Cardiac muscle cell (in vitro differentiated cells and primary cell): ENCODE measurements at places on chromosomes 6 and 20. TPM values are rescaled to one million over a fixed set of nuclear protein-coding genes. Genes with fewer than 3 reads are reported as not detected.

GRCh38 chr20:33181482-33182093, 13.6 kb downstream of the BPIFA2 start:
- DNase-seq = no peak
- H3K4me1 ChIP-seq = no peaks in the 10 kb centered on the region
- no peaks in the 10 kb centered on the region for H3K36me3 ChIP-seq
- no peaks in the 10 kb centered on the region for H3K27me3 ChIP-seq
- no peak overlapping the region for H3K4me3 ChIP-seq

DNA sequence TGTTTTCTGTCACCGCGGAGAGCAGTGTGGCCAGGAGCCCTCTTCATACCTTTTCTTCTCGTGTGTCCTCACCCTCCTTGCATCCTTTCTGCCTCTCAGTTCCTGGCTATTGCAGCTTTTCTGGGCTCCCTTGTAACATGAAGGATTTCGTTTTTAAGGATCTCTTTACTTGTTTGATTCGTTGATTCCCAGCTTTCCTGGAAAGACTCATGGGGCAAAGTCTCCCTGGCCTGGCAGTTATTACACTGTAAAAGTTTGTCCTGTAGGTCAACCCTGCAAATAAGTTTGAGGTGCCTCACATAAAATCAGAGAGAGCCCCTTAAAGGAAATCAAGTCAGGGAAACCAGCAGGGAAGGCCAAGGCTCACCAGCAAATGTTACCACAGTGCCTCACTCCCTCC, 70.1 kb downstream of the ISM1 start:
- H3K4me3 ChIP-seq = no peak overlapping the region
- DNase-seq = no peak
- no peaks in the 10 kb centered on the region for H3K36me3 ChIP-seq
- no peaks in the 10 kb centered on the region for H3K4me1 ChIP-seq
- no peak overlapping the region for H3K27ac ChIP-seq
- no peaks in the 10 kb centered on the region for H3K27me3 ChIP-seq

DNA sequence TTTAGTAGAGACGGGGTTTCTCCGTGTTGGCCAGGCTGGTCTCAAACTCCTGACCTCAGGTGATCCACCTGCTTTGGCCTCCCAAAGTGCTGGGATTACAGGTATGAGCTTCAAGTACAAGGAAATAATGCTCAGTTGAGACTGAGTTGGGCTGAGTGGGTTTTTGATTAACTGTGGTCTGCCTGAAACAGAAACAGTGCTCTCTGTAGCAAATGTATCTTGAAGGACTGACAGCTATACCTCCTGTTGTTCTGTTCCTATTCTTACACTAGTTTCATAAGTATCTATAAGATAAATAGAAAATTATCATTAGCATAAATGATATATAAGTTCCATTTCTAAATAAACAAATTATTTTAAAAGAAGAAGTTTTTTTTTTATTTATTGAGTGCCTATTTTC, 142.8 kb upstream of the PTPRK start:
- H3K27me3 ChIP-seq = no peaks in the 10 kb centered on the region
- H3K4me1 ChIP-seq = peaks cover 20% of the 10 kb centered on the region
- no peak for DNase-seq
- no peaks in the 10 kb centered on the region for H3K36me3 ChIP-seq
- no peak overlapping the region for H3K27ac ChIP-seq

- DNase-seq = no peak
- H3K27me3 ChIP-seq = no peaks in the 10 kb centered on the region
- no peak overlapping the region for H3K4me3 ChIP-seq
- H3K4me1 ChIP-seq = no peaks in the 10 kb centered on the region
- H3K27ac ChIP-seq = no peak overlapping the region
Measured at GRCh38 chr6:63975699-63976098, 340.1 kb downstream of the PHF3 start.

GRCh38 chr6:128238225-128238624, 282.2 kb downstream of the PTPRK start:
- DNase-seq = no peak
- H3K27ac ChIP-seq = no peak overlapping the region
- peaks cover 8% of the 10 kb centered on the region for H3K36me3 ChIP-seq

DNA sequence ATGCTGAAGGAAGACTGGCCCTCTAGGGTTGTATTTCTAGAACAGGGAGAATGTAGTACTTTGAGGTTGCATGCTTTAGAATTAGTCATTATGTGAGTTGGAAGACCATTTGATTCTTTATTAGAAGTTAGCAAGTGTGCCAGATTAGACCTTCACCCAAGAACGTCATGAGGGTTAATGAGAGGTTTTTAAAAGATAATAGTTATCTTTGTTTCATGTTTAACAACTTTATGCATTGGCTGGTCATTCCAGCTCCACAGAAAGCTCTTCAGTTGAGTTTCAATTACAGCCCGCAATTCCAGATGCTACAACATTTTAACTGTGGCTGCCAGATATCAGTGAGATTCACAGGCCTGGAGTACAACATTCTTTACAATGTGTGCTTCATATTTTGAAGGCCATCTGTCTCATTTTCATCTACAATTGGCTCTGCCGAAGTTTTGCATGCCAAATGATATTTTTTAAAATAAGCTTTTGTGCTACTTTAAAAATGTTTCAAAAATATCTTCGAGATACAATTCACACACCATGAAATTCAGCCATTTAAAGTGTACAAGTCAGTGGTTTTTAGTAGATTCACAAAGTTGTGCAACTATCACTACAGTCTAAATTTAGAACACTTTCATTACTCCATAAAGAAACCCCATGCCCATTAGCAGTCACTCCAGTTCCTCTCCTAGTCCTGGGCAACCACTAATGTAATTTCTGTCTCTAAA, 61.1 kb upstream of the FBXO30 start:
- H3K36me3 ChIP-seq = no peaks in the 10 kb centered on the region
- no peak overlapping the region for H3K4me3 ChIP-seq
- no peaks in the 10 kb centered on the region for H3K27me3 ChIP-seq
- H3K4me1 ChIP-seq = peaks cover 5% of the 10 kb centered on the region
- peak; percentile 33 for DNase-seq
- H3K27ac ChIP-seq = peak overlapping the region; percentile 60

REM1 gene
- not detected in 2 replicates for total RNA-seq

NOX3 gene
- total RNA-seq = not detected in 2 replicates
